Fibroblast of skin of scalp (primary cell): ENCODE measurements at places on chromosomes 7 and 10.

DNA sequence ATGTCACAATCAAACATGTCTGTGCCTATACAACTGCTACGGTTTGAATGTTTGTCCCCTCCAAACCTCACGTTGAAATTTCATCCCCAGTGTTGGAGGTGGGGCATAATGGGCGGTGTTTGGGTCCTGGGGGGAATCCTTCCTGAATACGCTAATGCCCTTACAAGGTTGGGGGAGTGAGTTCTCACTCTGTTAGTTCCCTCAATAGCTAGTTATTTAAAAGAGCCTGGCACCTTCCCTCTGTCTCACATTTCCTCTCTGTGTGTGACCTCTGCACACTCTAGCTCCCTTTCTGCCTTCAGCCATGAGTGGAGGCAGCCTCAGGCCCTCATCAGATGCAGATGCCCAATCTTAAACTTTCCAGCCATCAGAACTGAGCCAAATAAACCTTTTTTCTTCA is 129.5 kb downstream of the GRM8 start:
- no peak for DNase-seq

DNA sequence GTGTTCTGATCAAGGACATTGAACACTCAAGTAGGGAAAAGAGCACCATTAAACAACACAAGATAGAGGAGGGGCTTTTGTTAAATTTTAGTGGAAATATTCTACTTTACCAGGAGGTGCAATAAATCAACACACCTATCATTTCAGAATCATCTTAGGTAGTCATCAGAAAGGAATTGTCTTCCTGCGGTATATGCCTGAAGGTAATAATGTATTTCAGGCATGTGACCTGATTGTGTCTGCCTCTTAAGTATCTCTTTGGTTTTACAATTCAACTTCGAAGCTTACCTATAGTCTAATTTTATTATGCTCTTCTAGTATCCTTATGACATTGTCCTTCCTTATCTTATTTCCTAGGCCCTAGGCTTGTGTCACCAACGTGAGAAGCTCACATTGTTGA is 58.6 kb upstream of the LAMB4 start:
- DNase-seq: no peak

- no peak for DNase-seq
Measured at GRCh38 chr7:132023466-132023865, 467.0 kb upstream of the PODXL start.

DNA sequence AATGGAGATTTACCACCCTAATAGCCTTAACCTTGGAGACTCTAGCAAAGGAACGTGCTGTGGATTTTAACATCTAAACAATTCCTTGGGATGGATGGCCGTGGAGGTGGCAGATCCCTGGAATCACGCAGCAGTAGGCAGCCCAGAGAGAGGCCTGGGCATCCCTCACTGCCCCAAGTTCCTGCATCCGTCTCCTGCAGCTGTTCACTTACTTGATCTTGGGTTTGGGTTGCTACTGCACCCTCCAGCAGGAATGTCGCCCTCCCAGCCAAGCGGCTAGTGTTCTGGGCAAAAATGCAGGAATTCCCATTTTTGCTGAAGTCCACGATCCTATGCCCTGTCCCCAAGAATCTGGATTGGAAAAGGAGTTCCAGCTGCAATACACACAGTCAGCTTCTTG is 166.7 kb upstream of the SH2B2 start:
- DNase-seq: no peak
